Ovary (tissue), 10 donors: ENCODE measurements at places on chromosomes 6 and 20. TPM values are rescaled to one million over a fixed set of nuclear protein-coding genes. Genes with fewer than 3 reads are reported as not detected.

- DNase-seq: no peak
Measured at GRCh38 chr6:37583261-37583660, 83.6 kb upstream of the CCDC167 start.

DNA sequence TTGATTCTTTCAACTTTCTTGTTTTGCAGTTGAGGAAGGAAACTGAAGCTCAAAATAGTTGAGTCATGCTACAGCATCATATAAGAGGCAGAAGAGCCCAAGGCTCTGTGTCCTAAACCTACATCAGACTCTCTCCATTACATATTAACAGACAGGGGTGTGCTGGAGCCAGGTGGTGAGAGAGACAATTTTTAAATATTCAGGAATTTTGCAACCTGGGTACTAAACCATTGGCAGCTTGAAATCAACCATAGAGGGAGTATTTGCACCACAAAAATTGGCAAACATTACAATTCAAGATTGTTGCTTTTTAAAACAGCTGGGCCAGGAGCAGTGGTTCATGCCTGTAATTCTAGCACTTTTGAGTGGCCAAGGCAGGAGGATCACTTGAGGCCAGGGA, 65.8 kb upstream of the SOX4 start:
- no peak for DNase-seq

DNA sequence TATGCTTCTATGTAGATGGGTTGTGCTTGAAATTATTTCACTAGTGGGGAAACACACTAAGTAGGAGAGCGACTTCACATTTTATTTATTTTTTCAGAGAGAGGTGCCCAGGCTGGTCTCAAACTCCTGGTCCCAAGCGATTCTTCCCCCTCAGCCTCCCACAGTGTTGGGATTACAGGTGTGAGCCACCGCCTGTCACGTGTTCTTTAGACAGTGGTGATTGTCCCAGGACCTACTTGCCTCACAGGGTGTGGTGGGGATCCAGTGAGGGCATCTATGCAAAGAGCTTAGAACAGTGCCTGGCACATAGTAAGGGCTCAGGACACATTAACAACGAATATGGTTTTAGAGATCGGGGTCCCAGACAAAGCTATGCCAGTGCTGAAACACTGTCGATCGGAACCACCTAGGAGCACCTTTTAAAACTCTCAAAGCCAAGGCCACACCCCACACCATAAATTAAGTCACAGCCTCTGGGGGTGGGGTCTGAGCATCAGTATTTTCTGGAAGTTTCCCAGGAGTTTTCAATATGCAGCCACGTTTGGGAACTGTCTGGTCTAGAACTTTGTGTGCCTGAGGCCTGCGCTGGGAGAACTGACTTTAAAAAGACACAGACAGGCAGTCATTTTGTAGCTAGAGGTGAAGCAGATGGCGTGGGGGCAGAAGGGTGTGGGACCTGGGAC, 4.8 kb upstream of the BCAS4 start:
- no peak for DNase-seq

- no peak for DNase-seq
Measured at GRCh38 chr6:111477481-111477938, 5.5 kb downstream of the REV3L start.

DNA sequence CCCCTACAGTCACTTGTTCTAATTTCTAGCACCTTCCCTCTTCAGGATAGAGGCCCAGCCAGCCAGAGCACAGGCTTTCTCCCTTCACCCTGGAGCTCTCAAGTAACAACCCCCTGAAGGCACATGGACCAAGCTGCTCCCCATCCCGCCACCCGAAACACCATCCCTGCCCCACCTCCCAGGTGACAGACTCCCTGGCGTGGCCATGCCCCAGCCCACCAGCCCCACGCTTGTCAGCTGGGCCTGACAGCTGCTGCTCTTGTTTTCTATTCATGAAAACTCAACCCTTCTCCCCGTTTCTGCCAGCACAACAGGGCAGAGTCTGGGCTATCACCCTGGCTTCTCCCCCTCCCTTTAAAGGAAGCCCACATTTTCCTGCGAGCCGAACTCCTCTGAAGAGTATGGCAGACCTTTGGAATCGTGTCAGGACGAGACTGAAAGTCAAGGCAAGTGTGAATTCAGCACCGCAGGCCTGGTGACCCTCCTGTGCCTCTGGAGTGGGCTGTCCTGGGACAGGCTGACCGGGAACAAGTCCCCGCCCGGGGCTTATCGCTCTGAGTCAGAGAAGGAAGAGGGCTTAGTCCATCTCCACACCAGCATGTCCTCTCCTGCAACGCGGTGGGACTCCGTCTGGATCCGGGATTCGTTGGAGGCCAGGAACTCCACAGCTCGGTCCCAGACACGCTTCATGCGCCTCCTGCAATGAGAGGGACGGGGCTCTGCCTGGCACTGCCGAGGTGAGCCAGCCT, 16.7 kb downstream of the LEMD2 start:
- DNase-seq: no peak

GRCh38 chr6:107116931-107117330, 1.6 kb upstream of the BEND3 start:
- no peak for DNase-seq

DNA sequence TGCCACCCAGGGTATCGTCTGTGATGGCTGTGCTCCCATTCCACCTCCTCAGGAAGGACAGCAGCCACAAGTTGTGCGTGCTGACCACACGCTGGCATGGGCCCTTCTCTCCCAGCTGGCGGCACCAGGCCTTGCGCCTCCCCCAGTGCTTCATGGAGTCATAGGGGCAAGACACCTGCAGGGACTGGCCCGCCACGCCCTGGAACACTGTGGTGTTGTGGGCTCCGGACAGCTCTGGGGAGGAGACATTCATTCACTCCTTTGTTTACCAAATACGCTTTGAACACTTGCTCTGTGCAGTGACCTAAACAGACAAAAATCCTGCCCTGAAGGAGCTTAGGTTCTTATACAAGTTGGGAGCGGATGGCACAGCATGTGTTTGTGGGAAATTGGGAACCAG, 1.5 kb downstream of the TREM2 start:
- DNase-seq: no peak

DNA sequence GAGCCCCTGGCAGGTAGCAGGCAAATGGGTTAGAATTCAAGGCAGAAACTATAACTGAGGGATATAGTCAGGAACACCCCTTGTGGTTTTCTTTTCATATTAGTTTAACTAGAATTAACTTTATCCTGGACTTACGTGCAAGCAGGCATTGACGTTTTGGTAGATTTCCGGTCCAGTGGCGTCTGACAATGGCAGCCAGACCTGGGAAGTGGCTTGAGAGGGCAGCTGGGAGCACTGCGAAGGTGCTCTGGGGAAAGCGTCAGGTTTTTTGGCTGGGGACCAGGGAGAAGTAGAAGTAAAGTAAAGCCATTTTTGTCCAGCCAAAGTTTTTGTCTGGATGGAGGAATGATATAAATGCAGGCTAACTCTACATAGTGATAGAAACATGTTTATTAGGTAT, 8.4 kb upstream of the ACSS1 start:
- DNase-seq: no peak

- no peak for DNase-seq
Measured at GRCh38 chr6:30700340-30700739, 9.6 kb upstream of the NRM start.

The BMP7 gene
- 0.07 TPM for polyA plus RNA-seq

The THBS2 gene
- polyA plus RNA-seq: 26.5 TPM

The ZFP57 gene
- polyA plus RNA-seq: 0.13 TPM

The POFUT1 gene
- 19.2 TPM for polyA plus RNA-seq

The CEP250 gene
- polyA plus RNA-seq: 16.0 TPM

The PSORS1C2 gene
- not detected for polyA plus RNA-seq

The C2 gene
- polyA plus RNA-seq: 32.6 TPM

The MYCT1 gene
- 10.7 TPM for polyA plus RNA-seq
